Stimulated activated CD8-positive, alpha-beta memory T cell treated with anti-CD3 and anti-CD28 coated beads, Interleukin-15, amount 100 ng/mL, for 24 hours (primary cell): ENCODE measurements at places on chromosomes 16 and 17.

GRCh38 chr17:41666708-41667279 lies 21.9 kb upstream of the EIF1 start:
- DNase-seq, result peak; percentile 71

- DNase-seq, result no peak
Observed at GRCh38 chr17:8489841-8490240, 54.2 kb downstream of the NDEL1 start.

DNA sequence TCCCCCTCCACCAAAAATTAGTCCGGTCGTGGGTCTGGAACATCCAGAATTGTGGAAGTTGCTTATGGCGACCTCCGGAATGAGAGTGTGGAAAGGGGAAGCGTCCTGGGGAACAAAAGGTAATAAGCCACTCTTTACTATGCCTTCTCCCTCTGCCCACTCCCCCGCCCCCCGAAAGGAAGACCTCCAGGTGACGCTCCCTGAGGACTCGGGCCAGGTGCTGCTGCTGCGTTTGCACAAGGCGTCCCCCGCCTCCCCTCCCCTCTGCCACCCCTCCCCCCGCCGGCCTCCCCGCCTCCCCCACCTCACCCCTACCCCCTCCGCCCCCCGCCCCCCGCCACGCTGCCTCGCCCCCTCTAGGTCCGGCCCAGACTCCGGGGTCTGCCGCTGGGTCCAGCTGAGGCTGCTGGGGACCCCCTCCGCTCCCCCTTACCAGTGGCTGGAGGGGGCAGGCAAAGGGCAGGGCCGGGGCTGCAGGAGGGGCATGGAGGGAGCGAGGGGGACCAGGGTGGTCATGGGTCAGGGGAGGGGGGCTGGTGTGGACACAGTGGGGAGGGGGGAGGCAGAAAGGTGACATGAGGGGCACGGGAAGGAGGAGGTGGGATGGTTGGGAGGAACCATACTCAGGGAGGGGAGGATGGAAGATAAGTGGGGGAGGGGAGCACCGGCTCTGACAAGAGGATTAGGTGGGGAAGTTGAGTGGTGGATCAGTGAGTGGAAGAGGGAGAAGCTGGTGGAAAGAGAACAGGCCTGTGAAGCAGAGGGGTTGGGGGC lies 23.6 kb downstream of the ALOX12B start:
- no peak for DNase-seq

- DNase-seq, result no peak
Observed at GRCh38 chr17:80087346-80088265, 13.8 kb upstream of the GAA start.

- no peak for DNase-seq
Observed at GRCh38 chr16:4019371-4019791, 96.9 kb downstream of the ADCY9 start.

- no peak for DNase-seq
Observed at GRCh38 chr16:3501783-3502400, 1.1 kb downstream of the CLUAP1 start.

DNA sequence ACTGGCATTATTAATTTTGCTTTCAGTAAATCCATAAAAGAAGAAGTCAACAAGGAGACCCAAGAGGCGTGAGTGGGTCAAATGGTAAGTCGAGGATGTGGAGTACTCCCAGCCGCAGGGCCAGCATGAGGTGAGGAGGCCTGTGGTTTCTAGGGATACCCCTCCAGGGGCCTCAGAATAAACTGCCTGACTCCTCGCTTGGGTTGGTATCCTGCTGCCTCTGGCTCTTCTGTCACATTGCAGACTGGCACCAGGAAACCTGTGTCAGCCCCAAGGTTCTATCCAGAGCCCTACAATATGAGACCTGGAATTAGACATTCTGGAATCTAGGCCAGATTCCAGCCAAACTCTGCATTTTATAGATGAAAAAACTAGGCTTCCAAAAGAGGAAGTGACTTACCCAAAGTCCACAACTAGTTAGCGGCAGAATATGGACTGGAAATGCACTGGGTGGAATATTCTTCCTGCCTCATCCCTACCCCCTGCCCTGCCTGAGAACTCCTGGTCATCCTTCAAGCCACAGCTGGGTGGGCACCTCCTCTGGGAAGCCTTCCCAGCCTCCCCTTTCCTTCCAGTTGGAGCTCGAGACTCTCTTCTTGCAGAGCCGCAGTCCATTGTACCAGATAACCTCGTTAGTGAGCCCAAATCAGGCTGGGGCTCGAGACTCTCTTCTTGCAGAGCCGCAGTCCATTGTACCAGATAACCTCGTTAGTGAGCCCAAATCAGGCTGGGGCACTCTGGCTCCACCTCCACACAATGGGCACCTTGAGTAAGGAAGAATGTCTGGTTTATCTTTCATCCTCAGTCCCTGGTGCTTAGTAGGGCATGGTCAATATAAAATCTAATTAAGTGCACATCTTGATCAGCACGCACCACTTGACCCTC lies 22.6 kb downstream of the C17orf67 start:
- DNase-seq, result no peak

- no peak for DNase-seq
Observed at GRCh38 chr17:6930749-6931148, 65.1 kb upstream of the ALOX12 start.

GRCh38 chr17:79695797-79696609 lies 34.7 kb upstream of the ENPP7 start:
- no peak for DNase-seq

DNA sequence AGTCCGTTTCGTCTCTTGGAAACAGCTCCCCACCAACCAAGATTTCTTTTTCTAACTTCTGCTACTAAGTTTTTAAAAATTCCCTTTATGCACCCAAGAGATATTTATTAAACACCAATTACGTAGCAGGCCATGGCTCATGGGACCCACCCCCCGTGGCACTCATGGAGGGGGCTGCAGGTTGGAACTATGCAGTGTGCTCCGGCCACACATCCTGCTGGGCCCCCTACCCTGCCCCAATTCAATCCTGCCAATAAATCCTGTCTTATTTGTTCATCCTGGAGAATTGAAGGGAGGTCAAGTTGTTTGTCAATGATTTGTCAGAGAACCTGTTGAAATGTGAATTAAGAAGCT lies 48.2 kb downstream of the IL21R start:
- DNase-seq, result no peak

DNA sequence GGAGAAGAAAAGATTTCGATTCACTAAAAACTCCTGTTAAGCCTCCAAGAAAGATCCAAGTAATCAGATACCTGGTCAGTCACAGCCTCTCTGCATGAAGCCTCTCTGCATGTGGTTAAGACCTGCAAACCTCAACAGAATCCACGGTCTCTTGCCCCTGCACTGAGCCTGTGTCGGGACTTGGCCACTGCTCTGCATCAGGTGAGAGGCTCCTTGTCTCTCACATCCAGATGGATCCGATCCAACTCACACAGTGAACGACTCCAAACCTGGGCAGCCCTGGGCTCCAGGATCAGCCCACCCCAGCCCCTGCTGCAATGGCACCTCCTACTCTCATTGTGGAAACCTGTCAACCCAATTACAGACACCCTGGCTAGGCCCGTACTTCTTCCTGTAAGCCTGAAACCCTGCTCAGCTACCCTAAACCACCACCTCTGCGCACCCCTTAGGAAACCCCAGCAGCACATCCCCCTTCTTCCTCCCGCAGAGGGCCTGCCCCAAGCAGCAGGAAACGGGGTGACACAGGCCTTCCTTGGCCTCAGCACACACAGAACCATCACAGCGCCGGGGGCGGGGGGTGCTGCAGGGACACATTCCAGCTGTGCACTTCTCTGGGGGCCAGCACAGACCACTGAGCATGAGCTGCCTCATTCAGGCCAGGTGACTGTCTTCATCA lies 129.5 kb downstream of the ANKRD11 start:
- peak; percentile 39 for DNase-seq

- DNase-seq, result no peak
Observed at GRCh38 chr17:57644326-57644725, 100.8 kb downstream of the CCDC182 start.

- no peak for DNase-seq
Observed at GRCh38 chr17:9158544-9159452, 137.5 kb downstream of the NTN1 start.

DNA sequence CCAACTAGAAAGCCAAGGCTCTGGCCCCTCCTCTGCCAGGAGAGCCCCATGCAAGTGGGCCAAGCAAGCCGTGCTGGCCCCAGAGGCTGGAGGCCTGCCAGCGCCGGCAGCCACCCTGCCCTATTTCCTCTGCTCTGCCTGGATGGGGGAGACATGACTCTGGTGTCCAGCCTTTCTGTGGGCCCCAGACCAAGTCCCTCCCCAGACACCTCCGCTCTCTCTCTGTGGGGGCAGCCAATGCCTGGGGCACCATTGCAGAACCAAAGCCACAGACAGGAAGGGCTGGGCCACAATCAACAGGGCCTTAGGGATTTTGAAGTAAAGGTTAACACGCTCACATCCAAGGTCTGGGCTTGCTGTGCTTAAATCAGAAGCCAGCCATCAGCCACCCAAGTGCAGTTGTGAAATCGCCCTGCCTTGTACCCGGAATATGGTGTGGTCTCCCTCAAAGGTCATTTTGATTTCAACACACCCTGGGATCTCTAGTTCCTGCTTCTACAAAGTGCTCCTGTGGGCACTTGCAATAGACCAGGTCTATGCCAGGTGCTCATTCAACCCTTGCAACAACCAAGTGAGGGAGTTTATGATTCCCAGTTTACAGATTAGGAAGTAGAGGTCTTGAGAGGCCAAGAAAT lies 63.5 kb upstream of the TEX2 start:
- DNase-seq, result no peak

DNA sequence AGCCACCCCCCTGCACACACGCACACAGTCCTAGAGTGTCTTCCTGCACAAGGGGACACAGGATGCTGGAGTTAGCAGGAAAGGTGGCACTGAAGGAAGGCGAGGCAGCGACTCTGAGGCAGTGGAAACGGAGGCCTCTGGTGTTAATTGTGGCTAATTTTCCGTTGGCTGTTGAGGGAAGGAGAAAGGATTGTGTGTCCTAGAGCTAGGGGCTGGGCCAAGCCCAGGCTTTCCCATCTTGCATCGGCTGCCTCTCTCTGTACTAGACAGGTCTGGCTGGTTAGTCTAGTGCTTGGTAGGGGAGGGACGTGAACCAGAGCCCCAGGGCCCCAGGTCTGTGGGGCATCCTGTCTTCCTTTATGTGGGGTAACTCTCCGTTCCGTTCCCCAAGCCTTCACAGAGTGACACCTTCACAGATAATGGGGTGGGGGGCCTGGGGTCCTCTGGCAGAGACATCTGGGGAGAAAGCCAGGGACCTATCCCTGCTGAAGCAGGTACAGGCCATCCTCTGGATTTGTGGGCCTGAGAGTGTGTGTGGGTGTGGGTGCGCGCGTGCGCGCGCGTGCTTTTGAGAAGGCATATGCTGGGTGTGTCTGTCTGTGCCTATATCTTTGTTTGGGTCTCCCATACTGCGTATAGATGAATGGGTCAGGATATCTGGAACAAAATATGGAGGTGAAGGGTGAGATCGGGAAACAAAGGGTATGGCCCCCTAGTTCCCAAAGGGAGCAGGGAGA lies at the start of gene CHD3:
CHD3 (plus strand) TSS at position 606 of the 737 bp plus-strand sequence. CDS start 212 bp downstream, outside the sequence.
- no peak for DNase-seq

GRCh38 chr17:65328567-65328966 lies 191.4 kb downstream of the RGS9 start:
- DNase-seq, result no peak

DNA sequence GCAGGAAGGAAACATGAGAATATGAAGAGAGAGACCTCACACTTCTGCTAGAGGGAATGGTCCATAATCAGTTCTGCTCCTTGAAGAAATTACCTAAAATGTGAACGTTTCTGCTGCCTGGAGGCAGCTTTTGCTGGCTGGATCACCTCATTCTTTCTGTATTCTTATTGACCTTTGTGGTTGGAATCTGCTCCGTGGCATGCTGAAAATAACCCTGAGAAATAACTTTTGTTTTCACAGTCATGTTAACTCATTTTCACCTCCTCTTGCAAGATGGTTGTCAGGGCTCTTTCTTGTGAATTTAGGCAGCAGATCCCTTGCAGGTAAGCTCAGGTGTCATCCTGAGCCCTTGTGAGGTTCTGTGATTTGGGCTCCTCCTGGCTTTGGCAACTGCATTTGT lies 70.2 kb downstream of the IRF8 start:
- no peak for DNase-seq

DNA sequence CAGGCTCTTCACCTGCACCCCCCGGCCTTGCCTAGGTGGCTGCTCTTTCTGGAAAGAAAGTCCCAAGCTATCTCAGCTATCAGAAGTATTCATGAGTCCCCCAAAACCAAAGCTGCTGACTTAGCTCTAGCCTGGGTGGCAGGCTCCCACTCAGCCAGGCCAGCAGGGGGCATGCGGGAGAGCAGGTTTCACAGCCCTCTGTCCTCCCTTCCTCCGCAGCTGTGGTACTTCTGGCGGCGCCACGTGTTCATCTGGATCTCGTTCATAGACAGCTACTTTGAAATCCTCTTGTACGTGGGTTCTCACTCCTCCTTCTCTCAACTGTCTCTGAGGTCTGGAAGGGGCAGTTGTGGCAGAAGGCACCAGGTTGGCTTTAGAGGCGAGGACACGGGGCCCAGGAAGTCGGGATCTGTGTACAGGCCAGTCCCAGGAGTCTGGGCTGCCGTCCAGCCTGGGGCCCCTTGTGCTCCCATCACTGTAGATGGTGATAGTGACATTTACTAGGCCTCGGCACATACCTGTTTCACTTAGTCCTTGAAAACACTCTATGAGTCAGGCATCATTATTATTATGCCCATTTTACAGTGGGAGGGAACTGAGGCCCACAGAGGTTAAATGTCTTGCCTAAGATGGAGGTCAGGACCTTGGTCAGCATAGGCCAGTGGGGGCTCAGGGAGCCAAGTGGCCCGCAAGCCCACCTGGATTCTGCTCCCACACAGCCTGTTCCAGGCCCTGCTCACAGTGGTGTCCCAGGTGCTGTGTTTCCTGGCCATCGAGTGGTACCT lies 12.9 kb downstream of the TRPV2 start:
- DNase-seq, result no peak

GRCh38 chr17:36590082-36590481 lies 1.6 kb upstream of the DHRS11 start:
- no peak for DNase-seq

GRCh38 chr16:86510465-86511261 lies at the start of gene FOXF1:
TSS of gene FOXF1 (plus strand) at chr16:86510527. CDS start at chr16:86510570, 43 bp downstream.
- DNase-seq, result no peak
